Uterus (tissue), 4 donors: ENCODE measurements at places on chromosomes 12 and 14. TPM values are rescaled to one million over a fixed set of nuclear protein-coding genes. Genes with fewer than 3 reads are reported as not detected.

- DNase-seq = no peak
Observed at GRCh38 chr14:20668969-20669368, 15.4 kb upstream of the RNASE4 start.

DNA sequence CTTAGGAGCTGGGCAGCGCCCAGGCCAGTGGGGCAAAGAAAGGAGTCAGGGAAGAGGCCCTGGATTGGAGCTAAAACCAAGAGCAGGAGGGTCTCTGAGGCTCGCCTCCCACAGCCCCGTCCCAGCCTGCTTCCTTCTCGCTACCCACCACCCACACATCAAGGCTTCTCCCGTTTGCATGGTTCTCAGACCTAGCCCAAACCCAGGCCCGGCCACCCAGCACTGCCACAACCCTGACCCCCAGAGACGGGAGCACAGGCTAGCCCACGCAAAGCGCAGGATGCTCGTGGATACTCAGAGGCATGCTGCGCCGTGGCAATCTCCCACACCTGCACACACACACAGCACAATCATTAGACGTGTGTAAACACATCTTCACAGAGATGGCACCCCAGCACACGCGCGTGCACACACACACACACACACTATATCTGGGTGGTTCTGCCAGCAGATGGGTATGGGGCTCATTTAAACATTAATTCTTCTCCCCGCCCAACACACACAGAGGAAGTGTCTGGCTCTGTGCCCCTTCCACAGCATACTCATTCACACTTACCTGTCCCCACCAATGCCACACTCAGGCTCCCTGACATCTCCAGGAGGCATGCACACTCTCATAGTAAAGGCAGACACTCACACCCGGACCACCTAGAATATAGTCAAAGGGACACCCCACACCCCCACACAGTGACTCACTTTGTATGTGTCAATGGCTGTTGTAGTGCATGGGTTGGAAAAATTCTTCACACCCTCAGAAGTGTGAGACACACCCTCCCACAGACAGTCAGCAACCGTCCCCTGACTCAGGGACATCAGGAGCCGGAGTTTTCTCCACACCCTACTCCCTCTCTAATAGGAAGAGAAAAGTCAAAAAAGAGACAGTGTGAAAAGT is 1.1 kb downstream of the CARMIL3 start:
- no peak for DNase-seq

DPF3 gene
- 2.8 TPM for total RNA-seq

MYH6 gene
- 0.07 TPM for total RNA-seq

CLIP1 gene
- 134 TPM for total RNA-seq
